Daoy (cell line): ENCODE measurements at places on chromosomes 7 and 10. TPM values are rescaled to one million over a fixed set of nuclear protein-coding genes. Genes with fewer than 3 reads are reported as not detected.

DNA sequence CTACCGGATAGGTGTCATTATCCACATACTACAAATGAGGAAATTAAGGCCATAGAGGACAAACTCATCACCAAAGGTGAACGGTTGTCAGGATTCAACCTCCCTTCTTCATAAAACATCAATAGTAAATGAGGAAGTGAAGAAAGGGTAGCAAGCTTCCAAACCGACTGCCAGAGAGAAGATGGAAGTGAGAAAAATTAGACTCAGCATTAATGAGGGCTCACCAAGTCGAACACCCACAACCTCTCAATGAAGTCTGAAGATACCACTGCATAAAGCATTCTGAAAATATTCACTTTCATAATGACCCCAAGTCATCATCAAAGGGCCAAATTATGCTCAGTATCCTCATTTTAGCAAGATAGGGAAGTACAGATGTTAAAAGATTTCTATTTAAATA is 29.6 kb downstream of the ABCB4 start:
- no peak for DNase-seq

- DNase-seq = no peak
Measured at GRCh38 chr7:85191383-85191782, 4.5 kb upstream of the SEMA3D start.

DNA sequence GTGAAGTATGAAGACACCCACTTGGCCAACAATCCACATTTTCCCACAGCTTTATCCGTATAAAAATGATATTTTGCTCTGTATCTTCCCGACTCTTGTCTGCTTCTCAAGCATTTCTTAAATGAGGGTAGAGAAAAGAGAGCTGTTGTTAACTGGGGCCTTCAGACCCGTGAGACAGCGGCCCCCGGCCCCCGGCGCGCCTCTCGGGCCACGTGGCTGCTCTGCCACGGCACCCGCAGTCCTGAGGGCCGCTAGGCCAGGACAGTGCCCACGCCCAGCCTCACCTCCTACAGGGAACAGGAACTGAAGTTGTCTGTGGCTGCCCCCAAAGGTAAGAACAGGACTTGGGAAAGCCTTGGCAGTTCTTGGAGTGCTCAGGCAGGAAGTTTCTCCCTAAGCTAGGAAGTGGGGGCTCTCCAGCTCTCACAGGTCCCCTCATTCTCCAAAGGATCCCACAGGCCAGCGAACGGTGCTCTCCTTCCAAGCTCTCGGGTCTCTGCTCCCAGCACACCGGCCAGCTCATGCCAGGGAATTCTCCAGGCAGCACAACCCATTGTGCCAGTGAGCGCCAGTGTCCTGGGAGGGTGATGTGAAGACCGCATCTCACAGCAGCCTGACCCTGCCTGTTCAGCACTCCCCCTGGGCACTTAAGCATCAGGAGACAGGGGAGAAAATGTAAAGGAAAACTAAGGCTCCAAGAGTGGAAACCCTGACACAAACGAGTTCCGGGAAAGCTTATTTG is 230.3 kb upstream of the PFKP start:
- DNase-seq = peak; percentile 9

GRCh38 chr7:133815611-133816210 is 311.4 kb upstream of the LRGUK start:
- no peak for DNase-seq

GRCh38 chr10:102917314-102917961 is 656 bp upstream of the CNNM2 start:
- peak; percentile 80 for DNase-seq

DNA sequence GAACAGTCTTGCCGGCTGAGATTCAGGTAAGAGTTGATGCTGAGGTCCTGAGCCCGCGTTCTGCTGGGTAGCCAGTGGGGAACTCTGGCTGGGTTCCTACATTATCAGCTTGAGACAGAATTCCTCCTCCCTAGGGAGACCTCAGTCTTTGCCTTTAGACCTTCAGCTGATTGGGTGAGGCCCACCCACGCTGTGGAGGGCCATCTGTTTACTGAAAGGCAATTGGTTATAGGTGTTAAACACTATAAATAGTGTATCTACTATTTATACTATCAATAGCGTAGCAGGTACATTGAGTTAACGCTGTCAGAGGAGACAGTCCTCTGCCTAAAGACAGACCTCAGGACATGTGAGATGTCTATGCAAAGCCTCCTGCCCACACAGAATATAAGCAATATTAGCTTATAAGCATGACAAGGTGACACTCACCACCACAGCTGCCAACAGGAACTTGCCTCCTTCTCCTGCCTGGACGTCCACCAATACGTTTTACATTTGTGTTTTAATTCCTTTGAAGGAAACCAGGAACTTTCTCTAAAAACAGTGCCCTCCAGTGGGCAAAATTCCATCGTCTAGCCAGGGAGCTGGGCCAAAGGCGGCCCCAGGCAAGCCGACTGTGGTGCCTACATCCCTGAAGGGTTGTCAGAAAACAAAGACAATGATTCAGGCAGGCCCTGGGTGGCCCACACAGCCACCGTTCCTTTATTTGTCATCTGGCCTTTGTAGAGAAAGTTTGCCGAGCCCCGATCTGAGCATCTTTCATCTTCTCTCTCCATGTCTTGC is 58.8 kb downstream of the INSIG1 start:
- DNase-seq = no peak

- DNase-seq = peak; percentile 21
Measured at GRCh38 chr7:23662124-23662983, 17.6 kb upstream of the FAM221A start.

- DNase-seq = no peak
Measured at GRCh38 chr7:84654273-84654672, 459.7 kb upstream of the SEMA3A start.

DNA sequence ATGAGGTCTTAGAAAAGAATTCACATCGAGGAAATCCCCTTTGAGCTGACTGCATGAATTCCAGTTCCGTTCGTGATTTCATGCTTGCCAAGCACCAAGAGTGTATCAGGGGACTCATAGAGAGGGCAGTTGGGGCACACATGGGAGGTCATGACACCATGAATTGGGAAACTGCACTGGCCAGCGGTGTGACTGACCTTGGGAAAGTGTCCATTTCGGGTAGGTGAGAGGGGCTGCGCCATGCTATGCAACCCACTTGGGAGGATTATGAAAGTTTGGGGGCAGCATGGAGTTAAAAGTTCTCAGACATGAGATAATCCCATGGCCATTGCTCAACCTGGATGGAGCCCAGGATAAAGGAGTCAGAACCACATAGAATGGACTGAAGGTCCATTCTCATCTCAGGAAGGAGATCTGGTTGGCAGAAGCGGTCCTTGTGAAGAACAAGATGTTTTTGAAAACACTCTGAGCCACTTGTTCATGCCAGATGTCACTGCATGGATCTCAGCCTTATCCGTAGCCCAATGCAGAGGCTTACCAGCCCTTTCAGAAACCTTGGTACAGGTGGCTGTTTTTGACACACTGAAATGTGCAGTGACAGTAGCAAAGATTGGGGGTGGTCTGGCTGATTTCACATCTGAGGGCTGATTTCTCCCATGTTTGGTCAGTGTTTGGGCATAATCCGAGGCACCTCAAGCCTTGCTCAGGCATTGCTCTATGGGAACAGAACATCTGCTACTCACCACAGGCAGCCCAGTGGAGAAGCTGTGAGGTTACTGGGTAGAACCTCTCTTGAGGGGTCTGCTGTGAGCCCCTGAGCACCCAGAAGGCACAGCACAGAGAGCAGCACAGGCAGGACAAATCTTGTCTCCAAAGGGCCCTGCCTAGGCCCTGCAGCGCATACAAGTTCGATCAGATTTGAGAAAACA is 252.3 kb downstream of the CXCL12 start:
- no peak for DNase-seq

- no peak for DNase-seq
Measured at GRCh38 chr10:43912469-43912868, 263.8 kb upstream of the ZNF32 start.

- no peak for DNase-seq
Measured at GRCh38 chr10:87794285-87794684, 23.7 kb downstream of the ATAD1 start.

DNA sequence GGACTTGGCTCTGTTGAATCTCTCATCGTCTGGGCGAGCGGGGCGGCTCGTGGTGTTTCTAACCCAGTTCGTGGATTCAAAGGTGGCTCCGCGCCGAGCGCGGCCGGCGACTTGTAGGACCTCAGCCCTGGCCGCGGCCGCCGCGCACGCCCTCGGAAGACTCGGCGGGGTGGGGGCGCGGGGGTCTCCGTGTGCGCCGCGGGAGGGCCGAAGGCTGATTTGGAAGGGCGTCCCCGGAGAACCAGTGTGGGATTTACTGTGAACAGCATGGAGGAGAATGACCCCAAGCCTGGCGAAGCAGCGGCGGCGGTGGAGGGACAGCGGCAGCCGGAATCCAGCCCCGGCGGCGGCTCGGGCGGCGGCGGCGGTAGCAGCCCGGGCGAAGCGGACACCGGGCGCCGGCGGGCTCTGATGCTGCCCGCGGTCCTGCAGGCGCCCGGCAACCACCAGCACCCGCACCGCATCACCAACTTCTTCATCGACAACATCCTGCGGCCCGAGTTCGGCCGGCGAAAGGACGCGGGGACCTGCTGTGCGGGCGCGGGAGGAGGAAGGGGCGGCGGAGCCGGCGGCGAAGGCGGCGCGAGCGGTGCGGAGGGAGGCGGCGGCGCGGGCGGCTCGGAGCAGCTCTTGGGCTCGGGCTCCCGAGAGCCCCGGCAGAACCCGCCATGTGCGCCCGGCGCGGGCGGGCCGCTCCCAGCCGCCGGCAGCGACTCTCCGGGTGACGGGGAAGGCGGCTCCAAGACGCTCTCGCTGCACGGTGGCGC is at the start of gene EN2:
EN2 (plus strand) TSS at position 19 of the 767 bp plus-strand sequence; CDS start at position 268, 249 bp downstream.
- DNase-seq = peak; percentile 52

DNA sequence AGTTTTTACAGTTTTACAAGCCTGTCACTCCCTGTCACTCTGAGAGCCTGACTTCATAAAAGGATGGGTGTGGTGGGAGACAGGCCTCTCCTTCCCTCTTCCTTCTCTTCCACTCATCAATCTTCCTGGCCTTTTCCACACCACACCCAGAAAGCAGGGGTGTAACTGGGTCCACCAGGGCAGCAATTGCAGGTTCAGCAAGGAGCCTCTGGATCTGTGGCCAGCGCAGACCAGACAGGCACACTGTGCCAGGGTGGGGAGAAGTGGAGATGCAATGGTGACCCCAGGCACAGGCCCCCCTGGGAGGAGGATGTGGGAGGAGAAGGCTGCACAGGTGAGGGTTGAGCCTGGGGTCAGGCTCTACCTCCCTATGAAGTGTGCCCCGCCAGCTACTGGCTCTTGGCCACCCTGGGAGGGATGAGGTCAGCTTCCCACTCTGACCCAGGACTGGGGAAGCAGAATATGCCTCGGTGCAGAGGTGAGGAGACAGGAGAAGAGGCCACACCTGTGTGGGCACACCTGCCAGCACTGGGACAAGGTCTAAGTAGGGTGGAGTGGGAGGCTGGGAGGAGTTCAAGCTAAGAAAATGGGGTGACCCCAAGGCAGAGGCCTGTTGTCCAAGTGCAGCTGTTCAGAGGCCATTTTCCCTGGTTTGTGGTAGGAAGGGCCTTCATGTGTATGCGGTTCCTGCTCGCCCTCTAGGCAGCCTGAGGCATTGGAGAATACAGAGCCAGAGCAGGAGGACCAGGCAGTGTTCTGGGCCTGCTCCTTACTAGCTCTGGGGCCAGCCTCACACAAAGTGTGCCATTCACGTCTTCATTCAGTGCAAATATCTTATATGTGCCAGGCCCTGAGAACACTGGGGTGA is 20.2 kb upstream of the TMEM72 start:
- no peak for DNase-seq

The MSANTD7 gene
- total RNA-seq = 14.4 and 14.7 TPM in 2 replicates

The VSIR gene
- 1.5 and 1.9 TPM in 2 replicates for total RNA-seq

The SAP25 gene
- 0.80 and 5.3 TPM in 2 replicates for total RNA-seq

The GNAT3 gene
- total RNA-seq = not detected in 2 replicates

The MRLN gene
- total RNA-seq = 0.46 TPM in 1 of 2 replicates, not detected in the other

The AGAP9 gene
- total RNA-seq = 1.3 and 2.6 TPM in 2 replicates

The NEUROG3 gene
- total RNA-seq = not detected in 2 replicates

The CYP3A5 gene
- 0.12 and 0.57 TPM in 2 replicates for total RNA-seq
